ENCODE measurements at places on chromosomes 7 and 10.

- no peak for DNase-seq
Measured at GRCh38 chr10:43774234-43774769, 125.6 kb upstream of the ZNF32 start.

DNA sequence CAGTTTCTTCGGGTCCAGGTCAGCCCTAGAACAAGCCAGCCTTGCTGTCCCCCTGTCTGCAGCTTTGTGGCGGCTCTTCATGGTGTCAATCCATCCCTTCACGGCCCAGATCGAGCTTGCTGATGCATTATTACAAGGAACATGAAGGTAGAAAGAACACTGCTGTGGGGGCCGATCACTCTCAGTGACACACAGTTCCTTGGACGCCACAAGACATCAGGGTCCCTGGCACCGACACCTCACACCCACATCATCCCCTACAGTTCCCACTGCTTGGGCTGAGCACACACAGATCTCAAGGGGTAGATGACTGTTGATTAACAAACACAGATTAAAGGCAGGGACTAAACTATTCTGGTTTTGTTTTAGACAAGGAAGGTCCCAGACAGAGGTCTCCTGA lies 119.4 kb downstream of the KMT2E start:
- no peak for DNase-seq

DNA sequence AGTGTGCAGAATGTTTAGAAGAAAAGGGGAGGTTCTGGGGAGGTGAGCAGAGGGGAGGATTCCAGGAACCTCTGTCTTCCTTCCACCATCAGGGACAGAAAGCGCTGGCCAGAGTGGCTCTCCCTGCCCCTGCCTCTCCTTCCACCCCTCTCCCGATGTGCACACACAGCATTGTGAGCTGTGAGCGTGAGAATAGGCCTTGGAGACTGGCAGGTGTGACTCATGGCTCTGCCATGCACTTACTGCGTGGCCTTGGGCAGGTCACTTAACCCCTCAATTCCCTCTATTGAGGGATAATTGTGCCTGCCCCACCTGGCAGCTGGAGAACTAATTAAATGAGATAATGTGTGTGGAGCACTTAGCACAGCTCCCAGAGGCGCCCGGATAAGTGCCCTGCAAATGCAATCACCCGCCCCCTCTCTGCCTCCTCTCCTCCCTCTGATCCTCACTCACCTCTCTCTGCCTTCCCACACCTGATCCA lies 115.4 kb downstream of the ZMIZ1 start:
- no peak for DNase-seq

DNA sequence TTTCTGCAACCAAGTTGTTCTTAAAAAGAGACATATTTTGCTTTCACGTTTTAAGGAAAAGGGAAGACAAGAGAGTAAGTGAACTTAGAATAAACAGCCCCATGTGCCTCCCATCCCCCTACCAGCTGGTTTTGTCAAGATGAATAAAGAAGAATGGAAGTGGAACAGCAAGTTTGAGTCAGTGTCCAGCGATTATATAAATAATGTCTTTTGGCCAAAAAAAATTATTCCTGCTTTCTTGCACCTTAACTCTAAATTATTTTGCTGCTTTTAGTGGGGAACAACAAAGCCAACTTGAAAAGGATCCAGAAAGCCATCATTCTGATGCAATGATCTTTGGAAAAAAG lies 82.4 kb upstream of the TRIL start:
- DNase-seq = no peak

- DNase-seq = no peak
Measured at GRCh38 chr10:119370972-119371703, 163.8 kb downstream of the GRK5 start.

GRCh38 chr10:413662-414071 lies 275.8 kb downstream of the DIP2C start:
- DNase-seq = no peak

GRCh38 chr10:34740321-34740720 lies 74.8 kb downstream of the PARD3 start:
- DNase-seq = no peak

DNA sequence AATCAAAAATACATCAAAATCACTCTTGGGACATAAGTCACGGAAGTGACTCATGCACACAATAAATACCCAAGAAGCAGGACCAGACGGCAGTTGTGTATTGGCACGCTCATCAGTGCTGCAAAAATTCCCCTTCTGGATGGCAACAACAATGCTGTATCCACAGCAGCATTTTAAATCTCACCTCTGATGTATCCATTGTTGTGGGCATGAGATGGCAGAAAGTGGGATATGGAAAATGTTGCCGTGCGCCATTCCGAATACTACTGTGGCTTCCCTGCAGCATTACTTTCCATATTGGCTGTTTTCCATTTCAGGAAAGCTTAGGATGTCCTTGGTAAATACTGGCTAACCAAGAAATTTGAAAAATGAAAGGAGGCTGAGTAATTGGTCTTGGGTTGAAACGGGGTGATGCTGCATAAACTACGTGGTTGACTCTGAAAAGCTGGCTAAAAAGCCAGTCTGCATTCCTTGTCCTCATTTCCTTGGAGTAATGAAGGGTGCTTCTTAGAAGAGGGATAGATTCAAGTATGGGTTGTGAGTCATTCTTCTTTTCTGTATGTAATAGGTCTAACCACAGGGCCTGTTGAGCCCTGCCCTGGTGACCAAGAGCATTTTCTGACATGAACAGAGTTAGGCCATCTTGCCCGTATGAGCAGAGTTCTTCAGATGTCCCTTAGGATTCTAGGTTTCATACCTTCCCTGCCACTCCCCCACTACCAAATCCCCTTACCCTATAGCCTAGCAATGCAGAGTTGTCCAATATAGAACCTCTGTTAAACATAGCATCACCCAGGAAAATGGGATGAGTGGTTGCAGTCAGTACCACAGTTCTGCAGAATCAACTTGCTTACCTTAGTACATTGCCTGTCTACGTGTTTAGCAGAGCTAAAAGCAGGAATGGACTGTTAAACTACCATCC lies 36.3 kb upstream of the TOMM7 start:
- no peak for DNase-seq

GRCh38 chr7:125927556-125927955 lies 997.9 kb upstream of the POT1 start:
- DNase-seq = no peak

GRCh38 chr7:55965100-55965470 lies 700 bp downstream of the NIPSNAP2 start:
- DNase-seq = no peak

DNA sequence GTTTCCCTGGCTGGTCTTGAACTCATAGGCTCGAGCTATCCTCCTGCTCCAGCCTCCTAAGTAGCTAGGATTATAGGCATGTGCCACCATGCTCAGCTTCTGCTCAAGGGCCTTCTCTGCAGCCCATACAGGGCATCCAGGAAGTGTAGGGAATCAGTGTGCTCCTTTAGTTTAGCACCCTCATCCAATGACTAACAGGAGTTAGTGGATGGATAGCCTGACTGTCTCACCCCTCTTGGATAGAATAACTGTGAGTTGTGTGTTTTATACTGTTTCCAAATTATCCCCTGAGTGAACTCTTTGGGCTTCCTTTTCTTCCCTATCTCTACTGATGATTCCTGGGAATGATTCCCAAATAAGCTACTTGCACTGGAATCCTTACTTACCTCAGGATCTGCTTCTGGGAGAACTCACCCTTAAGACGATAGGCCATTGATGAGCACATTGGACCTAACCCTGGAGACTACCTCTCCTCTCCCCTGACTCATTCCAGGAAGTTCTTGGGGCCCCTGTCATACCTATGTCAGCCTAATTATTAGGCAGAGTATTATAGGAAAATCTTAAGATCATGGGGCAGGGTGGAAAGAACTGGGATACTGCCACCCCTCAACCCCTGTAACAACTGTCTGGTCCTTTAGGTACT lies 18.5 kb downstream of the STRIP2 start:
- DNase-seq = no peak

DNA sequence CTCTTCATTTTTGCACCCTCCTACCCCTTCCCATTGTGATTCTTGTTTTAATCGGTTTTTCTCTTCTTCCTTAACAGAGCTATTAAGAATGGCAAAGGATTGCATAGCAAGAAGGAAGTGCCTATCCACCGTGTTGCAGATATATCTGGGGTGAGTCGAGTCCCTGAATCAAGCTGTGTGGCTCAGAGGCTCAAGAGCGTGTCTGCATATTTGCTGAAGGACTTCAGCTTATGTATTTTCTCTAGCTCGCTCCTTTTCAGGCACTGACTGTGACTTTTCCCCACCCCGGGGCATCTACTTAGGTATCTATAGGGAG lies 126.6 kb downstream of the LRRC4 start:
- DNase-seq = no peak

DNA sequence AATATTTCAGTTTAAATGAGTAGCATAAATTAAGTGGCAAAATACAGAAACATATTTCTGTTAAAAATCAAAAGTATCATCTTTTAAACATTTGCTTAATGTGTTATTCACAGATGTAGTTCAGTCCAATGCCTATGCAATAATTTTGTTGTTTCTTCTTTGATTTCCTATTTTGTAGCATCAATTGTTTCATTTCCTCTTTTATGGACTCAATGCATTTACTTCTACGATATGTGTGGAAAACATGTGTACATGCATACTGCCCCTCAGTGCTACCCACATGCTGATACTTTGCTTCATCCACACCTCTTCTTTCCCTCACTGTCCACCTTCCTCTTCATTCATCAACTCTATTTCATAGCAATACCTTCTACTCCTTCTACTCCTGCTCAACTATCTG lies 108.1 kb downstream of the PTN start:
- DNase-seq = no peak

- no peak for DNase-seq
Measured at GRCh38 chr7:476736-477360, 42.8 kb downstream of the PDGFA start.

DNA sequence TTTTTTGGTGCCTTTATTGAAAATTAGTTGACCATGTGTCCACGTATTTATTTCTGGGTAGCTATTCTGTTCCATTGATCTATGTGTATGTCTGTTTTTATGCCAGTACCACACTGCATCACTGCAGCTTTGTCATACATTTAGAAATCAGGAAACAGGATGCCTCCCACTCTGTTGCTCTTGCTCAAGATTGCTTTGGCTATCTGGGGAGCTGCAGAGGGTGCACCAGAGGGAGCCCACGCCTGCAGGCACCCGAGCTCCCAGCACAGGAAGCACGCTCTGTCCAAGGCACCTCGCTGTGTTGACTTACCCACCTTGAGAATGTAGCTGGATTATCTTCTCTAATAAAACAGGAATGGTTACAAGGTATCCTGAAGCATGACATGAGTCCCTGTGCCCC lies 301.7 kb downstream of the TCERG1L start:
- no peak for DNase-seq

- no peak for DNase-seq
Measured at GRCh38 chr10:19862811-19863515, 46.7 kb downstream of the PLXDC2 start.

DNA sequence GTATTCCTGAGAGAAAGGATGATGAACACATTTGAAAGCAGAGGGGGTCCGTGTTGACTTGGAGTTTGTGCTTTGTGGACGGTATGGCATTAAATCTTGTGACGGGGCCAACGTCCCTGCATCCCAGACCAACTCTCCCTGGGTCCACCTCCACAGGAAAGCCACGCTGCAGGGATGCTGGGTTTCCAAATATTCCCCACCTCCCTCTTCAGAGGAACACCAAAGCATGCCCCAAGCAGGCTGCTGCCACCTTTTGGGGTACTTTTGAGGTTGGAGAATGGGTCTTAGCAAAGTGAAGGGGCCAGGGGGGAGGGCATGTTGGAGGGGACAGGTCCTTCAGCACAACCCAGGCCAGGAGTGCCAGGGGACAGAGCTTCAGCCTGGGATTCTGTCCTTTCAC lies 504.4 kb downstream of the TCERG1L start:
- DNase-seq = no peak

DNA sequence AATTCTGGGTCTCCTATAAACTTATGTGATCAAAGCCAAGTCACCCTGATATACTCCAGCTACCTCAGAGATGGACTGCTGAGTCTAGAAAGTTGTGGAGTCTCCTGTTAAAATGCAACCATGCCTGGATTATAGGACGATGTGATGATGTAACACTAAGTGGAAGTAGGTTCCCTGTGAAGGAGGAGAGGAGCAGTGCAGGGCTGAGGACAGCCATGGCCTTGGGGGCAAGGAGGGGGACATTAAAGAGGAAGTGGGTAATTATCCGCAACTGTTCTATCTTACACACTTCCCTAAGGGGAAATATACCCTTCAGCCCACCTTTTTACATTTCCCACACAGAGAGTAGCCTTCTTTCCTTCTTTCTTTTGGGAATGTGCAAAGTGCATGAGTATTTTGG lies 63.8 kb downstream of the MTPN start:
- DNase-seq = no peak

DNA sequence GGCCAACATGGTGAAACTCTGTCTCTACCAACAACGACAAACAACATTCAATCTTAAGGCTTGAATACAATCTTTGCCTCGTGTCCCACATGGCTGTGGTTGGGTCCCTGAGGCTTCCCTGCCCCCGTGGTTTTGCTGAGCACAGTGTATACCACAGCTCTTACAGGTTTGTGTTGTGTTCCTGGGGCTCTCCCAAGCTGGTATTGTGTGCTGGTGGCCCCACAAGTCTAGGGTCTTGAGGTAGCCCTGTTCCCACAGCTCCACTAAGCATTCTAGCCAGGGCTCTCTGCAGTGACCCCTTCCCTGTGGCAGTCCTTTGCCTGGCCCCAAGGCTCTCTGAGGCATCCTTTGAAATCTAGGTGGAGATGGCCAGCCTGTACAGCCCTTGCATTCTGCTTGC lies 68.0 kb upstream of the CCNY start:
- DNase-seq = no peak

DNA sequence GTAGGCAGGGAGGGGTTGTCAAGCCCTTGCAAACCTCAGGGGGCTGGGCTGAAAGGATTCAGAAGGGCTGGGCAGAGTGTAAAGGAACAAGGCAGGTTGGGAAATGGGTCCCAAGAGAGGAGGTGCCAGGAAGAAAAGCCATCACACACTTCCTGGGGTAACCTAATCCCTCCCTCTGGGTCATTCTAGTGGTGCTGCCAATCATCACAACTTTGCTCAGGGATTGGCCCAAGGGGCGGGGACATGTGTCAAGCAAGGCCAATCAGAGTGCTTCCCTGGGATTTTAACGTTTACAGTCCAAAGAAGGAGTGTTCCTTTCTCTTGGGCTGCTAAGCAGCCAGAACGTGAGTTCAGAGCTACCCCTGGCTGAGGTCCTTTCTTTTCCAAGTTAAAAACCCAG lies 57.1 kb upstream of the NPTX2 start:
- no peak for DNase-seq

DNA sequence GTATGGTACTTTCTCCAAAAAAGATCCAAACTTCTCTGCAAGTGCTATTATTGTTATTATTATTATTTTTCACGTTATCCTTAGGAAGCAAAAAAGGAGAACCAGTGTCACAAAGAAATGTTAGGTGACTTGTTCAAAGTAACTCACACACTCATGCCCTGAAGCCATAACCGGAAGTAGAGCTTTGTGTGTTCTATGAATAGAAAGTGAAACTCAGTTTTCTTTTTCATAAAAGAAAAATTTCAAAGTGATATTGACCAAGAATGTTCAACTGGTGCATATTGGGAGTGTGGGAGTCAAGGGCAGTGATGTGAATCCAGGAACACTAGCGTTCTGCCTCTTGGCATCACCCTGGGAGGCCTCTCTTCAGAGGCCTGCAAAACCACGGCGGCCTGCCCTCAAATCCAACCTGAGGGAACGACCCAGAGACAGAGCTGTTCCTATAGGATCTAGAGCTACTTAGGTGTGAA lies 106.1 kb downstream of the PRKCQ start:
- DNase-seq = no peak

All from effector memory CD4-positive, alpha-beta T cell (primary cell).